ENCODE measurements at places on chromosomes 11 and 22. TPM values are rescaled to one million over a fixed set of nuclear protein-coding genes. Genes with fewer than 3 reads are reported as not detected.

- no peak for DNase-seq
These were observed 125.7 kb downstream of the TENM4 start for GRCh38 chr11:79314906-79315689.

GRCh38 chr11:57386178-57386940 is 4.1 kb downstream of the PRG2 start:
- DNase-seq: no peak

DNA sequence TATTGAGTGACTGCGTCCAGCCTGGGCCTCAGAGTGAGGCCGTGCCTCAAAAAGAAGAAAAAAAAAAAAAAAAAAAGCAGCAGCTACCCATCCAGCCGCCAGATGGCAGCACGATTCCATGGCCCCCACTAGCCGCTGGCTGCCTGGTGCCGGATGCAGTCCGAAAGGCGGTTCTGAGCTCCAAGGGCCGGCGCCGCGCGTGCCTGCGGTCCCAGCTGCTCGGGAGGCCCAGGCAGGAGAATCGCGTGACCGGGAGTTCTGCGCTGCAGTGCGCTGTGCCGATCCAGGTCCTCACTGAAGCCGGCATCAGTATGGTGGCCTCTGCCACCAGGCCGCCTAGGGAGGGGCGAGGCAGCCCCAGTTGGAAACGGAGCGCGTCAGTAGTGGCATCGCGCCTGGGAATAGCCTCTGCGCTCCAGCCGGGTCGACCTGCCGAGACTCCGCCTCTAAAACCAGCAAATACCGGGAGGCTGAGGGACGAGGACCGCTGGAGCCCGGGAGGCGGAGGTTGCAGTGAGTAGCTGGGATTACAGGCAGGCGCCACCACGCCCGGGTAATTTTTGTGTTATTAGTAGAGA is 19.3 kb downstream of the SCARF2 start:
- DNase-seq: peak; percentile 84

DNA sequence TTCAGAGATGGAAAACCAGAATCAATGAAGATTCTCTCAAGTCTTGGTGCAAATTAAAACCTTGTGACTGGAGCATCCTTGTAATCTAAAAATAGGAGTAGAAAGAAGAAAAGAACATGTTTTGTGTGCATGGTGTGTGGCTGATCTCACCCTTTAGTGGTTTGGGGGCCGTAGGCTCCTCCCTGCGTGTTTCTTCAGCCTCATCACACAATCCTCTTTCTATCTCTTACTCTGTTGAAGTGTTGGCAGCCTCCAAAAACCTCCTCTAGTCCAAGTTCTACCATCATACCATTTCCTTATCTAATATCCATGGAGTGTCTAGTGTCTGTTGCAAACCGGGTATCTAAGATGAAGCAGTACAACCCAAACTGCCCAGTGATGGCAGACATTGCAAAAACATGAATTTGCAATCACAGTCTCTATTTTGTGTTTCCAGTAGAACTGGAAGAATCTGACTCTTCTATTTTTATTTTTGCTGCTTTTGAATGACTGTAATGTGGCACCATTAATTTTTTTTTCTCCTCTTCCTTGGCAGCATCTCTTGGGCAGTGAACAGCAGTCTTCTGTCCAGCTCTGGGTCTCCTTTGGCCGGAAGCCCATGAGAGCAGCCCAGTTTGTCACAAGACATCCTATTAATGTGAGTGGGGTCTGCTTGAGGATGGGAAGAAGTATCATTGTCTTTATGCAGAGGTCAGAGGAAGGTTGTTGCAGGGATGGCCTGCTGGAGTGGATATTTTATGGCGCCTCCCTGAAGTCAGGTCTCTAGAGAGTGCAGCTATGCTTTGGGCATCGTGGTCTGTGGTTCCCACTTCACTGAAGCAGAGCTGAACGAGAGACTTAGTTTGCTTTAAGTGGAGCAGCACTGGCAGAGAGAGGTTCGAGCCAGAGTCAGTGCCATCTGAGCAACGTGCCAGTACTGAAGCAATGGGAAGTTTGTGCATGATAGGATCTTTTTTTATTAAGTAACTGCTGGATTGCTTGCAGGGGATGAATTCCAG is 60.0 kb upstream of the SORL1-AS1 start:
- no peak for DNase-seq

DNA sequence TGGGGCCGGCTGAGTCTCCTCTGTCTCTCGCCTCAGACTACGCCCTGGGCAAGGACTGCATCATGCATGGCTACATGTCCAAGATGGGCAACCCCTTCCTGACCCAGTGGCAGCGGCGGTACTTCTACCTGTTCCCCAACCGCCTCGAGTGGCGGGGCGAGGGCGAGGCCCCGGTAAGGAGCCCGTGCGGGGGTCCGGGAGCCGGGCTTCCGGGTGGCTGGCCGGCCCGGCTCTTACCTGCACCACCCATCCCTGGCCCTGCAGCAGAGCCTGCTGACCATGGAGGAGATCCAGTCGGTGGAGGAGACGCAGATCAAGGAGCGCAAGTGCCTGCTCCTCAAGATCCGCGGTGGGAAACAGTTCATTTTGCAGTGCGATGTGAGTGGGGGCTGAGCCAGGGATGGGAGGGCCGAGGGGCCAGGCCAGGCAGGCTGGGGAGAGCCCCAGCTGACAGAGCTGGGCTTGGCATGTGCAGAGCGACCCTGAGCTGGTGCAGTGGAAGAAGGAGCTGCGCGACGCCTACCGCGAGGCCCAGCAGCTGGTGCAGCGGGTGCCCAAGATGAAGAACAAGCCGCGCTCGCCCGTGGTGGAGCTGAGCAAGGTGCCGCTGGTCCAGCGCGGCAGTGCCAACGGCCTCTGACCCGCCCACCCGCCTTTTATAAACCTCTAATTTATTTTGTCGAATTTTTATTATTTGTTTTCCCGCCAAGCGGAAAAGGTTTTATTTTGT is 4.1 kb upstream of the ANKRD13D start:
- DNase-seq: peak; percentile 18

PKDREJ gene
- 0.08 TPM for total RNA-seq

MMP12 gene
- total RNA-seq: not detected

MOGAT2 gene
- not detected for total RNA-seq

SCUBE1 gene
- total RNA-seq: 0.14 TPM

SCGB1D1 gene
- total RNA-seq: not detected
